ENCODE measurements at places on chromosomes 12 and 14.

- DNase-seq, result no peak
Measured at GRCh38 chr12:89098441-89099112, 253.7 kb downstream of the DUSP6 start.

DNA sequence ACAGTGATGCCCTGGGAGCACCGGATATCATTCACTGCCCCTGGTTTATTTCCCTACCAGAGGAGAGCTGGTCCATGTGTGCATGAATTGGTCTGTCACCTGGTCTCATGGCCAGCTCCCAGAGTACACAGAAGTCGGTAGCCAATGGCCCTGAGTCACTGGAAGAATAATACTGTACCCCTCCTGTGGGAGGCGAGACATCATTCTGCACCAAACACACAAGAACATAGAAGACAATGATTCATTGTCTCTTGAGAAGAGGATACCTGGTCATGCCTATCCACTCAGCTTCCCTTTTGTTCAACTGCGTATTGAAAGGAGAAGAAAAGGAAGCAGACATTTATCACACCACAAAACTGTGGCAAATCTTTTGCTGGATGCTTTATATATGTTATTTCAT, 216.2 kb downstream of the DPF3 start:
- DNase-seq, result no peak

GRCh38 chr14:78902010-78902623, 731.9 kb downstream of the NRXN3 start:
- DNase-seq, result peak; percentile 89

DNA sequence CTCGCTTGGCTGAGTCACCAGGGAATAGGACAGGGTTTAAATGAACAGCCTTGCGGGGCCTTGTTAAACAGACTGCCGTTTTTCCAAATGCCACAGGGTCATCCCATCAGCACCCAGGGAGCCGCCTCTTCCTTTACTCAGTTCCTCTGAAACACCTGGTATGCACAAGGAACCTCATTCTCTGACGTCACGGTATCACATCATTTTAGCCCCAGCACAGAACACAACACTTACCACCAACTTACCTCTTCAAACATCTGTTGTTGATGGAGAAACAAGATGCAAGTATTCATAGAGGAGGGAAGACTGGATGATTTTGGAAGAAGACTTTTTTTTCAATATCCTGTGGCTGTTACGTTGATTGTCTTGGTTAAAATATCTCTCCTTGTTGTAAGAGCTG, 535.3 kb upstream of the TMEM132C start:
- DNase-seq, result peak; percentile 22

GRCh38 chr14:57937676-57938075, 71.8 kb upstream of the SLC35F4 start:
- no peak for DNase-seq

GRCh38 chr12:80912901-80913770, 24.6 kb downstream of the LIN7A start:
- DNase-seq, result no peak

DNA sequence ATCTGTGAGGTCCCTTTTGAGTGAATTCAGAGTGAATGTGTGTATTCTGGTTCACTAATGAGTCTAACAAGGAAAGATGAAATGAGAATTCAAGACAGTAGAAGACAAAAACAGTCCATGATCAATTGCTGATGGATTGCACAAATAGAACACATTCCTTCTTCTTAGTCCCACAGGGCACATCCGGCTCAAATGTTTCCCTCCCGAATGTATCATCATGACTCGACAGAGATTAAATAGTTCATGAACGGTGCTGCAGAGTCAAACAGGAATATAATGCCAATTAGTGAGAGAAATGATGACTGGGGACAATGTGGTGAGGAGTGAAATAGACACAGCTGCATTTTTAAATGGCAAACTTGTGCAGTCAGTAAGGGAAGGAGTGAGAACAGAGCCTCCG, 11.5 kb upstream of the SFSWAP start:
- no peak for DNase-seq

DNA sequence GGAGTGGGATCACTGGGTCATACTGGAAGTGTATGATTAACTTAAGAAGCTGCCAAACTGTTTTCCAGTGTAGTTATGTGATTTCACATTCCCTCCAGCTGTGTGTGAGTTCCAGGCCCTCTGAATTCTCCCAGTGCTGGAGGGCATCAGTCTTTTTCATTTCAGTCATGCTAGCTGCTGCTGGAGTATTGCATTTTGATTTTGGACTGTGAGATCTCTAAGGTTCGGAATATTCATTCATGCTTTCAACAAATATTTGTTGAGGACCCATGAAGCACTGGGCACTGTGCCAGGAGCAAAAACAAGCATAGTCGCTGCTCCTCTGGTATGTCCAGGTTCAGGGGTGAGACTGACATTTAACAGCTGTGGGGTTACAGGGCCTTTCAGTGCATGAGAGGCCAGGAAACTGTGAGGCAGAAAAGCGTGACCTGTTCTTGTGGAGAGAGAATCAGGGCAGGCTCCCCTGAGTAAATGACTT, 133.2 kb downstream of the SCARB1 start:
- no peak for DNase-seq

- no peak for DNase-seq
Measured at GRCh38 chr12:112747501-112747900, 44.0 kb upstream of the RPH3A start.

DNA sequence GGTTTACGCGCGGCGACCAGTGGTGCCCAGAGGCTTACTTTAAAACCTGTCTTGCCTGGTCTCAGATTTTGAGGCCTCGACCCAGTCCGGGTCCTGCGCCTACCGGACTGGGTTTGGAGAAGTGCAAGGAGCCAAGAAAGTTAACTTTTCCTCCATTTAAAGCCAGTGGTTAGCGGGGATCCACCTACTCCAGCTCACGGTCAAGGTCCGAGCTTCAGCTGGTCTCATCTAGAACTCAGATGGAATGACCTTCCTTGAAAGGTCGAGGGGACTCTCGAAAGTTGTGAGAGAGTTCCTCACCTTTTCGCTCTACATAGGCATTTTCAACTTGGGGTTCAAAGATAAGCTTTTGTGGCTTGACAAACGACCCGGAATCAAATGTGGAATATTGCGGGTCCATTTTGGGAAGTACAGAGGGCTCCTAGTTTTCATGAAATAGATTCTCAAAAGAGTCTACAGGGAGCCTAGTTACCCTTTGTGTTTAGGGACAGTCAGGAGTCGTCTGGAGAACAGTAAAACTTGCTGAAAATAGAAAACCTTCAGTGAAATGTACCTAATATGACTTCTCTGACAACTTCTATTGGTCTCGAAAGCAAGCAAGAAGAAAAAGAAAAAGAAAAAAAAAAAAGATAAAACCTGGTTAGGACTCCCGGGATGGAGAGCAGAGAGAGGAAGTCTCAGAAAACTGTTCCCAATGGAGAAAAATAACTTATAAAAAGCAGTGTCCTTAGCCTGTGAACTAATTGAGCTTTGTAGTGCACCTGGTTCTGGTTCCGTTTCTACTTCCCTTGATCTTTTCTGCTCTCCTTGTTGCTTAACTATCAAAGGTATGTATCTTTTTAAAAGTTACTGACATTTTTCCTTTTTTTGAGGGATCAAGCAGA, 1.4 kb downstream of the KCNMB4 start:
- no peak for DNase-seq

GRCh38 chr12:93585247-93585646, 12.8 kb downstream of the SOCS2 start:
- no peak for DNase-seq

DNA sequence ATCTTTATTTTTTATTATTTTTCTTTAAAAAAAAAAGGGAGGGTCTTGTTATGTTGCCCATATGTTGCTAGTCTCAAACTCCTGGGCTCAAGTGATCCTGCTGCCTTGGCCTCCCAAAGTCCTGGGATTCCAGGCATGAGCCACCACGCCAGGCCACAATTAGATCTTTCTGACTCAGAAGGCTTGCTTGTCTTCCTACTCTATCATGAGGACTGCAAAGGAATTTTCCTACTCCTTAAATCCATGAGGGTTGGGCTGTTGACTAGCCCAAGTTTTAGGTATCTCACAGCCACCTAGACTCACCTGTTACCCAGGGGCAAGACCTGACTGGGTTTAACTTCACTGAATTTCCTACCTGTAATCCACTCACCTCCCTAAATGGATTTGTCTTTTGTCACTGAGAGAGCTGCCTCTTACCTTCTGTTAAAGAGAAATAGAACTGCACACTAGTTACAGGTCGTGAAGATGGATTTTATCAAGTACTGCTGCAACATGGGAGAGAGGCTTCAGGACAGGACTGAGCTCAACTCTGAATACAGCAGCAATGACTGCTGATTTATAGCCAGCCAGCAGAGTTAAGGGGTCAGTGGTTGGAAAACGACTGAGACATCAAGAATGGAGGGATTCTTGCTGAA, 72.3 kb downstream of the B4GALNT3 start:
- no peak for DNase-seq

GRCh38 chr12:110304061-110304551, 23.1 kb downstream of the ATP2A2 start:
- DNase-seq, result no peak
